ENCODE measurements at places on chromosomes 7 and 10.

DNA sequence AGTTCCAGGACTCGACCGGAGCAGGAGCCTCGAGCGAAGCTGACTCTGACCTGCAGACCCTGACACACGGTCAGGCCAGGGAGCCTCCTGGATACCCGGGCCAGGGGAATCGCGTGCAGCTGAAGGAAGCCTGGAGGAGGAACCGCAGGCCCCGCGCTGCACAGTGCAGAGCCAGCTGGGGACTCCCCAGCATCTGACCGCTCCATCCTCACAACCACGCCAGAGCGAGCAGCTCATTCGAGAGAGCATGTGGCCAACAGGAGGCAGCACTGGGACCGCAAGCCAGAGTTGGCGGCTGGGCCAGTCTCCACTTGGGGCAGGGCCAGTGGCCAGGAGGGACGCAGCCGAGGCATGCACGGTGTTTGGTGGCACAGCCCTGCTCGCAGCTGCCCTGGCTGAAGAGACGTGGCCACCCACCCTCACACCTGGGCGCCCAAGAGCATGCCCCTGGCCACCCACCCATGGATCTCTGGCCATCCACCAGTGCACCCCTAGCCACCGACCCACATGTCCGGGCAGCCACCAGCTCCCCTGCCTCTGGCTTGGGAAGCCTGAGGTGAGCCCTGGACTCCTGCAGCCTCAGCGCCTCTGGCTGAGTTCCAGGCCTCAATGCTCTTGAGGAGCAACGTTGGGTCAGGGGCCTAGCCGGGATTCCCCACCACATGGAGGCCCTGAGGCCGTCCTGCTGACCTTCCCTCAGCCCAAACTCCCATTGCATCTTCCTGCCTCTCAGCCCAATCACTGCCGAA lies 213.9 kb downstream of the ELFN1 start:
- DNase-seq: no peak

DNA sequence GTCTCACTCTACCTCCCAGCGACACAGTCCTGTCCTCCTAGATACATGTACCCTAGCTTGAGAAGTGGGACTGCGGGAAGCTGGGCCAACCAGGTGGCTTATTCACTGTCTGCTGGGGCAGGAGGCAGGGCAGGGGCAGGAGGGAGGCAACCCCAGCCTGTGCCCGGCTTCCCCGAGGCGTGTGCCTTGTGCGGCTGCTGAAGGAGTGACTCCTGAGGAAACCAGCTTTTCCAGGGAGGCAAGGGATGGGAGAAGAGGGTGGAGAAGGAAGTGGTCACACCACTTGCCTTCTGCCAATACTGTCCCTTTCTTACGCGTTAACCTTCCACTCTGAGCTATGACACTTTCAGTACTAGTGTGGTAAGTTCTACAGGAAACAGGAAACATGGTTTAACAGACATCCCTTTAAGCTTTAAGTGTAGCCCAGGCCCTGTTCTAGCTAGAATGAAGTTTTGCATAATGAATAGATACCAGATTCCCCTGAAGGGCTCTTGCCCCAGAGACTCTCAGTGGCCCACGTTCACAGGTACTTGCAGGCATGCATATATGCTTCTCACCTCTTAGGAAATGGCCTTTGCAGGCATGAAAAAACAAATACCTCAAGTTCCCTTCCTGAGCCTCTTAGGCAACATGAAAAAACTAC lies 40.6 kb downstream of the SYPL1 start:
- DNase-seq: peak; percentile 47

DNA sequence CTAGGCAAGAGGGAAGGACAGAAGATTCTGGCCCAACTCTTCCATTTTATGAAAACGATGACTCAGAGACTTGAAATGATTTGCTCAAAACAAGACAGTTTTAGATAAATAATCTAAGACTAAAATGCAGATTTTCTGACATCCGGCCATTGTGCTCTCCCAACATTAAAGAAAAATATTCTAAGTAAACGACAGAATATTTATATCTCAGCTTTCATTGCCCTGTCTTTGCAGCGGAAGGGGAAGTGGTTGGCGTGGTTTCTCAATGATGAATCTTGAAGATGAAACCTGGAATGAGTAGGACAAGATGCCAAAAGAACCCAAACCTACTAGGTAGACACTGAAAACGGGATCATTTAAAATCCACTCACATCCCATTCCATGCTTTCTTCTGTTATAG lies 28.9 kb upstream of the NPY start:
- no peak for DNase-seq

- DNase-seq: no peak
Observed at GRCh38 chr7:12757443-12757842, 70.0 kb downstream of the ARL4A start.

- DNase-seq: no peak
Observed at GRCh38 chr7:87316097-87316700, 29.3 kb upstream of the CROT start.
